ENCODE measurements at places on chromosomes 11 and 22. TPM values are rescaled to one million over a fixed set of nuclear protein-coding genes. Genes with fewer than 3 reads are reported as not detected.
A peak's percentile ranks its signal among the peaks of the same experiment; 100 is the strongest.

- H3K27me3 ChIP-seq, result no peaks in the 10 kb centered on the region
- H3K4me1 ChIP-seq, result no peaks in the 10 kb centered on the region
- no peak overlapping the region for H3K27ac ChIP-seq
- H3K4me3 ChIP-seq, result no peak overlapping the region
- no peaks in the 10 kb centered on the region for H3K36me3 ChIP-seq
These were observed 58.4 kb upstream of the RCN1 start for GRCh38 chr11:32032478-32032877.

DNA sequence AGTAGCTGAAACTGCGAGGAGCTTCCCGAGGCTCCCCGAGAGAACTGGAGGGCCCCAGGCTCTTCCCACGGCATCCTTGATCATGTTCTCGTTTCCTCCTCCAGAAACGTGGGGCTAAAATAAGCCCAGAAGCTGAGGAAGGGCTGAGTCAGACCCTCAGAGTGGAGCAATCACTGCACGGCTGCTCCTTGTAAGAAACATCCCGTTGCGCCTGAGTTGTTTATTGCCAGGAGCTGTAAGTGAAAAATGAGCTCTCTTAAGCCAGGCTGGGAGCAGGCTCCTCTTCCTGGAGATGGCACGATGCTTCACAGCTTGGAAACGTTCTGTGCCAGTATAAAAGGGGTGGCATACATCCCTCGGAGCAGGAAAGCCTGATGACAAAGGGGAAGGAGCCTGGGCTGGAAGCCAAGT lies 47.3 kb upstream of the SYN3 start:
- no peaks in the 10 kb centered on the region for H3K36me3 ChIP-seq
- no peak overlapping the region for H3K4me3 ChIP-seq
- H3K27me3 ChIP-seq, result no peaks in the 10 kb centered on the region
- no peak overlapping the region for H3K27ac ChIP-seq

SMIM35 gene
- total RNA-seq, result not detected

GRCh38 chr11:68841718-68842426 lies at the start of gene CPT1A:
Gene CPT1A, minus strand, starts transcription at chr11:68841916. Its CDS starts 26,442 bp downstream, at chr11:68815474.
- DNase-seq, result no peak
- no peaks in the 10 kb centered on the region for H3K36me3 ChIP-seq
- peak within 1 kb of the TSS; percentile 86 for H3K4me3 ChIP-seq
- H3K4me1 ChIP-seq, result peaks cover 13% of the 10 kb centered on the region
- no peaks in the 10 kb centered on the region for H3K27me3 ChIP-seq
- peak within 1 kb of the TSS; percentile 94 for H3K27ac ChIP-seq

Data from thoracic aorta (tissue), 2 donors.